ENCODE measurements at places on chromosomes 5 and 9.

DNA sequence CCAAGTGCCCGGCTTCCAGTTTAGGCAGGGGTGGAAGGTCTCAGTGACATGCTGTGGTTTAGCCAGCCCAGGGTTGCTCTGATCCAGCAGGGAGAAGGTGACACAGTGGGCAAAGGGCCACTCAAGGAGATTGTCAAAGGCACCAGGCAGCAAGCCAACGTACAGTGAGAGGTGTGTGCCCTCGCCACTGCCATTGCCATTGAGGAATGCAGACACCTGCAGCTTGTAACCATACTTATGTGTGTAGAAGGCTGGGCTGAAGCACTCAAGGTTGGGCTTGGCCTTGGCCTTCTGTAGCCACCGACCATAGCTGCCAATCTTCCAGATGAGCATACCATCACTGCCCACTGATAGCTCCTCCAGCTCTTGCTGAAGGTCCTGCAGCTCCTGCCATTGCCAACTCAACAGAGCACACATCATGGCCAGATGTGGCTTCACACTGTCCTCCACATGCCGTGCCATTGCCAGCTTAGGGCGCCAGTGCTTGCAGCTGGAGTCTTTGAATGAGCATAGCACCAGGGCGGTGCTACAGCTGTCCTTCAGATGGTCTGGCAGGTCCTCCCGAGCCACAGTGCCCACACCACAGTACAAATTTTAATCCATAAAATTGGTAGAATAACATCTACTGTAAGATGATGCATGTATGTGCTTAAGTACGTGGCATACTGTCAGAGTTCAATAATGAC is 59.7 kb upstream of the HMHB1 start:
- DNase-seq: no peak

- no peak for DNase-seq
Observed at GRCh38 chr9:1460143-1460769, 410.1 kb downstream of the DMRT2 start.

- peak; percentile 29 for DNase-seq
Observed at GRCh38 chr5:33994845-33995244, 10.4 kb upstream of the SLC45A2 start.

DNA sequence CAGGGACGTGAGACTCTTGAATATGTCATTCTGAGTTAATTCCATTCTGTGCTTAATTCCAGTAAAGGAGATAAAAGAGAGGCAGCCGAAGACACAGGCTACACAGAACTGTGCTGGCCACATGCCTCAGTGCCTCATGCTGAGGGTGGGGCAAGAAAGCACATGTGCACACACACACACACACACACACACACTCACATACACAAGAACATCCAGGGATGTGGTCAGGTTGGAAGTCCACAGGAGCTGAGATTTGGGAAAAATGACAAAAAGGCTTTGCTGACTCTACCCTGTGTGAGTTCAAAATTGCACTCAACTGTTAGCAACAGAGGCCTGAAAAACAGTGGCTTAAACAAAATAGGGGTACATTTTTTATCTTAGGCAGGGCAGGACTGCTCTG is 40.5 kb downstream of the ALG2 start:
- no peak for DNase-seq

DNA sequence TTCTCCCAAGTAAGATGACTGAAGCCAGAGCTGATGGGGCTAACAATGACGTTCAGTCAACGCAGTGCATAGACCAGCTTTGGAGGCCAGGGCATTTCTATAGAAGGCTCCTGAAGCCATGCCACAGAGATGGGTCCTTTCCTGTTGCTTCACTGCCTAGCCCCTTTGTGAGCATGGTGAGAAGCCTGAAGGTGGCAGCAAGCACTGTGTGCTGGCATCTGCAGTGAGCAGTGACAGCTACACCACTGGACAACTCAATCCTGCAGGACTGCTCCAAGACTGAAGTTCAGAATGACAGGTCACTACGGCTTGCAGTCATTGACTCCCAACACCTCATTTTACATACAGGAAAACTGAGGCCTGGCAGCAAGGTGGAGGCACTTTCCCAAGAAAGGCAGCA is 229.0 kb downstream of the TSSK1B start:
- DNase-seq: no peak

DNA sequence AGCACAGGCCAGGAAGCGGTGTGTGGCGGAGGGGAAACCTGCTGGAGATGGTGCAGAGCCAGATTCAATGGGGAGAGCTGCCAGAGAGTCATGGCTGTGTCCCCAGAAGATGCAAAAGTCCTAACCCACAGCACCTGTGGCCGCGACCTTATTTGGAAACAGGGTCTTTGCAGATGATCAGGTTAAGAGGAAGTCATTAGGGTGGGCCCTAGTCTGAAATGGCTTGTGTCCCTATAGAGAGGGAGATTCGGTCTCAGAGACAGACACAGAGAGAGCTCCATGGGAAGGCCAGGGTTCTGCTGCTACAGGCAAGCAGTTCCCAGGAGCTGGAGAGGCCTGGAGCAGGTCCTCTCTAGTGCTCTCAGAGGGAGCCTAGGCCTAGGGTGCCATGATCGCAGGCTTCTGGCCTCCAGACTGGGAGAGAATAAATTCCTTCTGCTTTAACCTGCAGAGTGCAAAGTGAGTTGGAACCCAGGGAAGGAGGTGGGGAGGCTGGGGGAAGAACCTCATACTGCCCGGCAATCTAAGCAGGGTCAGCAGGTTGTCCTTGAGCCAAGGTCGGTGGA is 1.9 kb upstream of the LPCAT1 start:
- no peak for DNase-seq

GRCh38 chr9:113185271-113185670 is 34.5 kb downstream of the SLC31A2 start:
- no peak for DNase-seq

GRCh38 chr9:133306242-133307204 is 29.5 kb downstream of the SURF6 start:
- DNase-seq: no peak
